ENCODE measurements at places on chromosomes 5 and 9. TPM values are rescaled to one million over a fixed set of nuclear protein-coding genes. Genes with fewer than 3 reads are reported as not detected.
A peak's percentile ranks its signal among the peaks of the same experiment; 100 is the strongest.

- H3K4me1 ChIP-seq = no peaks in the 10 kb centered on the region
- H3K36me3 ChIP-seq = no peaks in the 10 kb centered on the region
- no peak overlapping the region for H3K4me3 ChIP-seq
- no peak for DNase-seq
- H3K27me3 ChIP-seq = no peaks in the 10 kb centered on the region
Observed at GRCh38 chr5:9157020-9157419, 388.9 kb downstream of the SEMA5A start.

WASHC1 gene
- total RNA-seq = 16.6 TPM

- no peak overlapping the region for H3K27ac ChIP-seq
- H3K27me3 ChIP-seq = no peaks in the 10 kb centered on the region
- no peak overlapping the region for H3K4me3 ChIP-seq
- no peak for DNase-seq
- no peaks in the 10 kb centered on the region for H3K36me3 ChIP-seq
- no peaks in the 10 kb centered on the region for H3K4me1 ChIP-seq
Observed at GRCh38 chr5:156879665-156880285, 29.7 kb downstream of the PPP1R2B start.

GRCh38 chr5:57552033-57552432, 69.4 kb upstream of the ACTBL2 start:
- H3K36me3 ChIP-seq = no peaks in the 10 kb centered on the region
- peak; percentile 11 for DNase-seq
- no peaks in the 10 kb centered on the region for H3K4me1 ChIP-seq
- H3K27me3 ChIP-seq = no peaks in the 10 kb centered on the region
- H3K27ac ChIP-seq = no peak overlapping the region

PCDHA2 gene
- total RNA-seq = 4.5 TPM

DNA sequence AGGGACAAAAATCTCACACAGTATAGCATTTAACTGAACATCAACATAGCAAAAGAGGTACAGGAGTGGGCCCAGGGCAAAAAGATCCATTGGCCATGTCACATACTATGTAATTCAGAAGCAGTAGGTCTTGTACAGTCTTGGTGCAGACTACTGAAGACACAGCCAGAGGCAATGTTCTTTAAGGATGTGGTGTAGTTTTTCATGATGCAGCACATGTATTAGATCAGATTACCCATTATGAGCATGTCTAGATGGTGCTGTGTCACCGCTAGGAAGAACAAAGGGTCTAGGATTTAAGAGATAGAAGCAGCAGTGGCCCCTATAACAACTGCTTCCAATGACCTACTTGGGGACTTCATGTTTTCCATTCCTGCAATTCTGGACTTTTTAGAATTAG, 610.4 kb upstream of the MEF2C start:
- no peaks in the 10 kb centered on the region for H3K4me1 ChIP-seq
- H3K27ac ChIP-seq = no peak overlapping the region
- no peaks in the 10 kb centered on the region for H3K27me3 ChIP-seq
- no peak for DNase-seq
- H3K36me3 ChIP-seq = no peaks in the 10 kb centered on the region

GZMA gene
- total RNA-seq = not detected

DNA sequence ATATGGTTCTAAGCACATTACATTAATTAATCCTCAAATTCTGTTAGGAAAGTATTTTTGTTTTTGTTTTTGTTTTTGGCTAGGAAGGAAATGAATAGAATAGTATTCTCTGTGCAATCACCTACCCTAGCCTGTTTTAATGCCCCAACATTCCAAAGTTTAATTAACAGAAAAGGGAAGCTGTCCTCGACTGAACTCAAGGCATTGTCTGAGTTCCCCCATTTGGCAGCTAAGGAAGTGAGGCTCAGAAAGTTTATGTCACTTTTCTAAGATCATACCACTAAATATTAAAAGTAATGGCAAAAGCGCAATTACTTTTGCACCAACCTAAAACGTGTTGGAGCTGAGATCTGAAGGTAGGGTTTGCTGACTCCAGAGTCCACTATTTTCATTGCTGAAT, 59.8 kb downstream of the FGF1 start:
- no peak for DNase-seq
- H3K27ac ChIP-seq = no peak overlapping the region
- no peaks in the 10 kb centered on the region for H3K36me3 ChIP-seq

GRCh38 chr5:148952097-148952867, 110.6 kb downstream of the SH3TC2 start:
- peaks cover 9% of the 10 kb centered on the region for H3K4me1 ChIP-seq
- no peak for DNase-seq
- H3K27ac ChIP-seq = no peak overlapping the region
- H3K4me3 ChIP-seq = no peak overlapping the region

LCN15 gene
- 0.77 TPM for total RNA-seq

GRCh38 chr5:10627160-10627701, 63.4 kb downstream of the ANKRD33B start:
- no peak for DNase-seq
- peak overlapping the region; percentile 8 for H3K4me3 ChIP-seq
- no peaks in the 10 kb centered on the region for H3K36me3 ChIP-seq
- no peaks in the 10 kb centered on the region for H3K27me3 ChIP-seq
- H3K27ac ChIP-seq = peak overlapping the region; percentile 50
- H3K4me1 ChIP-seq = peaks cover 9% of the 10 kb centered on the region

PCDHGB4 gene
- total RNA-seq = 17.4 TPM

SV2C gene
- 0.24 TPM for total RNA-seq

DNA sequence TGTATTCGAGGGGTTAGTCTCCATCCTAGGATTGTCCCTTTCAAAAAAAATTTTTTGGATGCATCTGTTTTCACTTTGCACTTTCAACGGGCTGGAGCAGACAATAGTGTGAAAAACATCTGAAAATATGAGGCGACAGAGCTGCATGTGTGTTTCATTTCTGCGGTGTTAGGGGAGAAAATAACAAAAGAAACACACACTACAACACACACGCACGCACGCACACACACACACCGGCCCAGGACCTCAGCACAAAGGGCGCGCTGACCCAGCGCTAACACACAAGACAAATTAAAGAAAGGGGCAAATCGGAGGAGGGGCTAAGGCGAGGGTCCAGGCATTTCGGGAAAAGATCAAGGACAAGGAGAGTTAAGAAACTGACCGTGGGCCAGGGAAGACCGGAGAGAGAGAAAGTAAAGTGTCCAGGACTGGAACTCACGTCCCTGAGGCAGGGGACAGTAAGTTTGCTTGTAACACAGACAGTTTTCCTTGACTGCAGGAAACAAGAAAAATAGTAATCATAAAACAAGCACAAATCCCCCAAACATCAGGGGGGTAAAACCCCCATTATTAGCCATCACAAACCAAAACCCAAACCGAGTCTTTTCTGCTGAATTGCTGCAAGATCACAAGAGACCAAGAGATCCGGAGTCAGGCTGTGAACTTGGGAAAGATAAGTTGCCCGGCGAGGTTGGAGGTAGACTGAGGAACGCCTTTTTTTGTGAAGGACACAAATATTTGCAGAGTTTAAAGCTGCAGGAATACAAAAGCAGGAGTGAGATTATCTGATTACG, 302.1 kb downstream of the PARP8 start:
- H3K27ac ChIP-seq = no peak overlapping the region
- H3K4me3 ChIP-seq = peak overlapping the region; percentile 28
- H3K4me1 ChIP-seq = peaks cover 10% of the 10 kb centered on the region
- H3K36me3 ChIP-seq = no peaks in the 10 kb centered on the region
- DNase-seq = no peak

ASB6 gene
- total RNA-seq = 23.9 TPM

NOP16 gene
- total RNA-seq = 11.5 TPM
